ENCODE measurements at places on chromosomes 5 and 9.
A peak's percentile ranks its signal among the peaks of the same experiment; 100 is the strongest.

DNA sequence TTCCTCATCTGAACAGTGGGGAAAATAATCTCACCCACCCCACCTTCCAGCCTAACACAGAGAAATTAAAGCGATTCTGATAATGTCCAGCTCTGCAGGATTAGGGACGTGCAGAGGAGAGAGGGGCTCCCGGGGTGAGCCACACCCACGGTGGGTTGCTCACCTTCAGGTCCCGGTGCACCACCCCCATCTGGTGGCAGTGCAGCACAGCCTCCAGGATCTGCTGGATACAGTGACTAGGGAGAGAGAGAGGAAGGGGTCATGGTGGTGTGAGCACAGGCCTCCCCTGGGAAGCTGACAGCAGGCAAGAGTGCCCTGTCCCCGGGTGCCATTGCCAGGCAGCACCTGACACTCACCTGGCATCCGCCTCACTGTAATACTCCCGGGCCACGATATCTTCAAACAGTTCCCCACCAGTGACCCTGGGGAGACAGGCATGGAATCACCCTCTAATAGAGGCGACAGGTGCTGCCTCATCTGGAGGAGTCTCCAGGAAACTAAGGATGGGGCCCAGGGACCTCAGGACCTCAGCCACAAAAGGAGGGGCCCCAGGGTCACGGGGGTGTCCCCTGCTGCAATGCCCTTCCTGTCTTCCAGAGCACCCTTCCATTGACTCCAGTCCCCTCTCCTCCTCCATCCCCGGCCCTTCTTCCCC lies 33.0 kb downstream of the CAMK2A start:
- DNase-seq: no peak

- DNase-seq: no peak
Observed at GRCh38 chr5:54659700-54660131, 142.2 kb downstream of the SNX18 start.

- DNase-seq: no peak
Observed at GRCh38 chr5:139215107-139215975, 17.2 kb upstream of the SIL1 start.

DNA sequence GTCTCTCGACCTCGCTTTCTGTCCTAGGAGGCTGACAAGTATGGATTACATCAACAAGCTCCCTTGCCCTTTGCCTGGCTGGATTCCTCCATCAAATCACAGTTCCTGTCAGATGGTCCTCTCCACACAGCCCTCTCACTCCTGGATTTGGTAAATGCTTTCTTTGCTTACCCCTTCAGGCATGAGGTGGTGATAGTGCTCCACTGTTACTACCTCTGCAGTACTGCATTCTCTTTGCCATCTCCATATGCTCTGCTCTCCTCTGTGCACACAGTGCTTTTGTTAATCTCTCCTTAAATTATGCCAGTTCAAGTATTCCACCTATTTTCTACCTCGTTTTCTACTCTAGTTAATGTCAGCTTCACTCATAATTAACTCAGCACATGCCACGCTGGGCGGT lies 279.2 kb downstream of the DMAC1 start:
- DNase-seq: no peak

GRCh38 chr5:38598994-38599617 lies 42.7 kb upstream of the LIFR start:
- DNase-seq: peak; percentile 53

- DNase-seq: no peak
Observed at GRCh38 chr5:88254320-88254719, 14.3 kb downstream of the TMEM161B start.

DNA sequence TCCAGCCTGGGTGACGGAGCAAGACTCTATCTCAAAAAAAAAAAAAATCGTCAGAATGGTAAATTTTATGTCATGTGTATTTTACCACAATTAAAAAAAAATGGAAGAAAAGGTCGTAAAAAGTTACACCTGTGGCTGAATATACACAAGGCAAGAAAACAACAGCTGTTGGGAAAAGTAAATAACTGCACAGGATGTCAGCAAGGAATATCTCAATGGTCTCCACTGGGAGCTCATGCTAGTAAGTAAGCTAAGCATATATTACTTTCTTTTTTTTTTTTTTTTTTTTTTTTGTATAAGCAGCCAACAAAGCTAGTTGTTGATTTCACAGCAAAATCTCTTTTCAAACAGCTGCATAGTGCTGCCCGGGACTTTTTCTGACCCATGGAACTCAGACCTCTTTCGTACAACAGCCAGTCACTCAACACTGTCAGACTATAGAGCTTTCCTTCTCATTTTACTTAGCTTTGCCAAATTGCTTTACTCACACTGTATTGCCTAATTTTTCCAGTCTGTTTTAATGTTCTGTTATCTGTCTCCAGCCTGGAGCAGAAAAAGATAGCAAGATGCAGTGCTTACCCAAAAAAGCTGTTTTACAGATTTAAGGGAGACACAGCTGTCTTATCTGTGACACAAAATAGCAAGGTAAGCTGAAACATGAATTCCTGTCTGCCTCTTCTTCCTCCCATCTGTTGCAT lies 175.9 kb downstream of the ENC1 start:
- no peak for DNase-seq

DNA sequence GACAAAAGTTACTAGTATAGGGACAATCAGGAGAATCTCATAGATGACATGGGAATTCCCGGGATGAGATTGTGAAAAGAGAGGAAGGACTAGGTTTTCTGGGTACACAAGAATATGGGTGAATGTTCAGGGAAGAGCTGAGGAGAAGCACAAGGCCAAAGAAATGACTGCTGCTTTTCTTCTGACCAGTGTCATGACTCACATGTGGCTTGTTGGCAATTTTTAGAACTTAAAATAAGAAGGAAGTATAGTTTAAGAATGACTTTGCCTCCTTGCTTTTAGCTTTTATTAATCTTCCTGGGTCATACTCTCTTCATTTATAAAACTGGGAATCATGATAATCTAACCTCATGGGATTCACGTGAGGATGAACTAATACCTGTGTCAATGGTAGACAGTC lies 652.4 kb upstream of the MEF2C start:
- DNase-seq: no peak

DNA sequence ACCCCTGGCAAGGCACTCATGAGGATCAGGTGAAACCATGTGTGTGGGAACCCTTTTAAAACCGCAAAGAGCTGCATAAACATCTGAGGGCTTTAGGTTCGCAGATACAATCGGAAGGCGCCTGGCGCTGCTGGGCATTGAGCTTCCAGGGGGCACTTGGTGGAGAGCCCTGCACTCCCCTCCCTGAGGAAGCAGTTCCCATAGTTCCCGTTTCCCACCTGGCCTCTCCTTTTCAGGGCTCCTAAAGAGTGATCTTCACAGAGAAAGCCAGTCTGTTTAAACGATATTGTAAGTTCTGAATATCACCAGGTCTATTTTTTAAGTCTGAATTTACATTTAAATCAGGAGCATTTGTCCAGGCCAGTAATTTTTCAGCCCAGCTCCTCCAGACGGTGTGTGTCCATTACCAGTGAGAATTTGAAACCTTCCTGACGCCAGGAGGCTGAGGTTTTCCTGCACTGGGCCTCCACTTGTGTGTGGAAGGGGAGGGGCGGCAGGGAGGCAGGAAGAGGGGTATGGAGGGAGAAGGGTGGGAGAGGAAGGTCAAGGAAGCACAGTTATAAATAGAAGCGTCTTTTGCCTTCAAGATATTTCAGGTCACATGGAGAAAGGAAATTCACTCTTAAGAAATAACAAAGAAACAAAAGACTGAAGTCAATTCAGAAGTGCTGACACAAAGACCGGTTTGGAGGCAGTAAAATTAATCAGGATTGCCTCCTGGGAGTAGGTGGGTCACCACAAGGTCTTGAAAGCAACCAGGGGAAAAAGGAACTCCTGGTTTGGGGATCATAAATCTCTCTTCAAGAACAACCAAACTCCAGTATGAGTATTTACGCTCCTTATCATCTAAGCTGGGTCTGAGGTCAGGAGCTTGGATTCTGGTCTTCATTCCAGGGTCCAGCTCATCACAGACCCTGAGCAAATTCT lies 14.3 kb upstream of the MGAT1 start:
- DNase-seq: no peak

GRCh38 chr9:125304273-125304672 lies 42.6 kb downstream of the GAPVD1 start:
- no peak for DNase-seq

- no peak for DNase-seq
Observed at GRCh38 chr5:78971998-78972397, 13.1 kb downstream of the ARSB start.

All from LoVo (cell line).